ENCODE measurements at places on chromosomes 16 and 17. TPM values are rescaled to one million over a fixed set of nuclear protein-coding genes. Genes with fewer than 3 reads are reported as not detected.

DNA sequence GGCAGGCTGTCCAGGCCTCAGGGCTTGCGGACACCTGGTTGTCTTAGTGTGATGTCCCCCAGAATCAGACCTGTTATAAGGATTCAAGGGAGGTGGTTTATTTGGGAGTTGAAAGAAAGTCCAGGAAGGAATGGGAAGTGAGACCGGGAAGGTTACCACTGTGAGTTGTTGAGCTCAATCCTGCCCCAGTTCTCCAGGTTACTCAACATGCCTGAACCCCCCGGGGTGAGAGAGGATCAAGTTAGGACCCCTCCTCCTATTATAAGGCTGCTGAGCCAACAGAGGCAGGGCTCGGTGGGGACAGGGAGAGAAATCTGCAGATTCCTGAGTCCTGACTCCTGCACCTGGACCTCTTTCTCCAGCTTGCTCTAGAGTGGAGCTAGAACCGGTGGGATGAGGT, 86.4 kb downstream of the MRM1 start:
- no peak overlapping the region for H3K4me3 ChIP-seq
- no peaks in the 10 kb centered on the region for H3K27me3 ChIP-seq
- no peaks in the 10 kb centered on the region for H3K36me3 ChIP-seq
- no peak for DNase-seq

- H3K4me3 ChIP-seq: peak overlapping the region; percentile 18
- H3K4me1 ChIP-seq: peaks cover 59% of the 10 kb centered on the region
- H3K36me3 ChIP-seq: peaks cover 20% of the 10 kb centered on the region
- DNase-seq: peak; percentile 40
- no peaks in the 10 kb centered on the region for H3K27me3 ChIP-seq
Measured at GRCh38 chr17:59846394-59847165, 46.2 kb downstream of the TUBD1 start.

- no peak overlapping the region for H3K4me3 ChIP-seq
- DNase-seq: no peak
- no peaks in the 10 kb centered on the region for H3K27me3 ChIP-seq
- H3K4me1 ChIP-seq: no peaks in the 10 kb centered on the region
- peaks cover 4% of the 10 kb centered on the region for H3K36me3 ChIP-seq
- H3K27ac ChIP-seq: no peak overlapping the region
Measured at GRCh38 chr16:47079860-47080259, 63.9 kb downstream of the NETO2 start.

- no peak overlapping the region for H3K27ac ChIP-seq
- H3K27me3 ChIP-seq: no peaks in the 10 kb centered on the region
- no peaks in the 10 kb centered on the region for H3K4me1 ChIP-seq
- DNase-seq: no peak
- no peaks in the 10 kb centered on the region for H3K36me3 ChIP-seq
Measured at GRCh38 chr16:59635674-59636073, 901.6 kb upstream of the GOT2 start.

GRCh38 chr17:72351884-72352346, 231.1 kb downstream of the SOX9 start:
- H3K27me3 ChIP-seq: peaks cover 2% of the 10 kb centered on the region
- no peak overlapping the region for H3K27ac ChIP-seq
- H3K36me3 ChIP-seq: no peaks in the 10 kb centered on the region
- DNase-seq: no peak

The B4GALNT2 gene
- not detected for total RNA-seq

The ACSF2 gene
- total RNA-seq: 17.5 TPM
